Stimulated activated CD8-positive, alpha-beta memory T cell treated with anti-CD3 and anti-CD28 coated beads, Interleukin-12 subunit alpha, Interleukin-12 subunit beta, amount 100 ng/mL, for 1 hour (primary cell): ENCODE measurements at places on chromosomes 4 and X.

DNA sequence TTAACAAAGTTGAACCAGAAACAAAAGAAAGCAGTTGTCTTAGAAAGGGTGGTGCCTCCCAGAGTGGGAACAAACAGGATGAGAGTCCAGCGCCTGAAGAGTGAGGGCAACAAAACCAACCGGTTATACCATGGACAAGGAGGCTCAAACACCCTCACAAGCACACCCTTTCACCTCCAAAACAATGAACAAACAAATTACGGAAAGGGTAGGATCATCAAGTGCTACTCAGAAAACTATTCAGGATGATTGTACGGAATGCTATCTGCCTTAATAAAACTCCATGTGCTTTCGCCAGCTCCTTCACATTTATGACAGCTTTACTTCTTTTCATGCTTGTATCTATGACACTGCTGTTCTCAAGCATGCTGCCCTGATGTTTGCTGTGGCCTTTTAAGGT is 26.8 kb downstream of the SLC39A8 start:
- no peak for DNase-seq

DNA sequence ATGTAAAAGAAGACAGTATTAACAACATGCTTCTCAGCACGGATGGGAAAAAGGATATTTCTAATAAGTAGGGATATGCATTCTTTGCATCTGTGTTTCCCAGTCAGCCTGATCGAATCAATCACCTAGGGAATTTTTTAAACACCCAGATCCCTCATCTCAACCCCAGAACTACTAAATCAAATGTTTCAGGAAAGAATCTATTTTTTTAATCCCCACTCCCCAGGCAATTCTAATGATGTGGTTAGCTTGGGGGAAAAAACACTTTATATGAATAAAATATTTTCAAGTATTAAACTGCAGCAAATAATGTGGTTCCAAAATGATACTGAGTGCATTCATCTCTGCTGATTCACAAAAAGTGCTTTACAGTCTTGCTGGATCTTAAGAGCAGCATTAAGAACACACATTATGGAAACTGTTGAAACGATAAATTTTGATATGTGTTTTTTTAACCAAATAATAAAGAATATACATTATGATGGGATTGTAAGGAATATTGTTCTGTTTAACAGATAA is 68.7 kb upstream of the GUCY1A1 start:
- no peak for DNase-seq

DNA sequence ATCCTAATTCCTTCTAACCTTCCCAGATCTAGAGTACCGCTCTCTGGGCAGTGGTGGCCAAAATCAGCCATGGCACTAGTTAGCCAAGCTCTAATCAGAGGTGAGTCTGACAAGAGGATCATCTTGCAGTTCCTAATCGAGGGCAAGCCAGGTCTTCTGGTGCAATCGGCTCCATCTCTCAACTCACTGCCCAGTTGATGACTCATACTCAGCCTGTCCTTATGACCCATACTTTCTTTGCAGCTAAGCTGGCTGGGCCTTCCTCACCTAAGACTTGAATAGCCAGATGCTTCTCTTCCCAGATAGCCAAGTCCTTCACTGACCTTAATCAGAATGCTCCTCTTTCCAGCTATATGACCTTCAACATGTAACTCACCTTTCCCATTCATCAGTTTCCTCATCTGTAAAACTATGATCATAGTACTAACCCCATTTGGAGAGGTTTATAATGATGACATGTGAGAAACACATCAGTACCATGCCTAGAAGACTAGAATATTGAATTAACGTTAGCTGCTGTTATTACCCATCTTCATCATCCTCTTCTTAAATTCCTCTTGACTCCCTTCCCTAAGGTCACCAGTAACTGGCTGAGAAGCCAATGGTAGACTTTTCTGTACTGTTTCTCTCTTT is 57.1 kb downstream of the RELL1 start:
- no peak for DNase-seq

GRCh38 chrX:84186603-84187532 is 1.1 kb downstream of the RPS6KA6 start:
- no peak for DNase-seq

- DNase-seq, result no peak
Observed at GRCh38 chrX:1401611-1402430, 9.9 kb upstream of the SLC25A6 start.

- no peak for DNase-seq
Observed at GRCh38 chrX:51641421-51642021, 22.8 kb upstream of the CENPVL3 start.

DNA sequence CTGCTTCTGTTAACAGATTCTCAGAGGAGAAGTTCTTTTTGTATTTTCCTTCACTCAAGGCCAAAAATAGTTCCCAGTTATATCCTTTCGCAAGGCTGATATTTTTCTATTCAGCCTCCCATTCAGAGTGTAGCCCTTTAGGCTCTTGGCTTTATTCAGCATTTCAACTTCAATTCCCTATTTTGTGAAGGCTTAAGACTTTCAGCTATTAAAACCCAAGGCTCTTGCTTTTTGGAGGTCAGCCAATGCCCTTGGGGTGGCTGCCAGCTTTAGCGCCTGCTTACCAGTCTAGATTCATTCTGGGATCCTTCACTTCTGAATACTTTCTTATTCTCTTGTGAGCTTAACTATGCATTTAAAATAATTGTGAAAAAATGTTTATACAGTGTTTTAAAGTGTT is 57.3 kb upstream of the ADGRA3 start:
- DNase-seq, result no peak

DNA sequence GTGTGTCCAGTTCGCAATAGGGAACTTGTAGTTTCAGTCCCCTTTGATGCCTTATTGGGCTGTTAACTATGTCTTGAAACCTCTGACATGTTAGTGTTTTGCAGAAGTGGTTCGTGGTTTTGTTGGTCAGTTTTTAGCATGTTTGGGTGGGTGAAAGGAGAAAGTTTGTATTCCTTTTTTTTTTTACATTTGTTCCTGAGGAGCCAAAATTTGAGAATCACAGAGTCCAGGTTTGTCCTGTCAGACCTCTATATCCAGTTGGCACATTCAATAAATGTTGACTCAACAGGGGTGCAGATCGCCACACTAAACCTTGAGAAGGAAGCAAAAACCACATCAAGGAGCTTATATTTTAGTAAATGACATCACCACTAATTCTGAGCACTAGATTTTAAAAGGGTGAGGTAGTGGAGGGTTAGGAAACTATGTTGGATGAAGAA is 26.2 kb downstream of the DLG3 start:
- DNase-seq, result no peak

DNA sequence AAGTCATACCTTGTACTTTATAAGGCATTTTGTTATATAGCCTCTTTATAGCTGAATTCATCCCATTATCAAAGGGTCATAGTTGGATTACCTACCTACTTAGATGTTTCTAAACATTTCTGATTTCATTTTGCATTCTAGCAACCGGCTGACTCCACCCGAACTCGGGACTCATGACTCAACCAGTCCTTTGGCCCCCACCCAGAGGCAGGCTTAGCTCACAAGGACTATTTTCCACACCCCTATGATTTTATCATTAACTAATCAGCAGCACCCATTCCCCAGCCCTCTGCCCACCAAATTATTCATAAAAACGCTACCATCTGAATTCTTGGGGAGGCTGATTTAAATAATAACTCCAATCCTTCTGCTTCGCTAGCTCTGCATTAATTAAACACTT is 79.9 kb upstream of the EGFL6 start:
- DNase-seq, result no peak

- DNase-seq, result no peak
Observed at GRCh38 chr4:140082391-140082755, 71.6 kb downstream of the MAML3 start.

DNA sequence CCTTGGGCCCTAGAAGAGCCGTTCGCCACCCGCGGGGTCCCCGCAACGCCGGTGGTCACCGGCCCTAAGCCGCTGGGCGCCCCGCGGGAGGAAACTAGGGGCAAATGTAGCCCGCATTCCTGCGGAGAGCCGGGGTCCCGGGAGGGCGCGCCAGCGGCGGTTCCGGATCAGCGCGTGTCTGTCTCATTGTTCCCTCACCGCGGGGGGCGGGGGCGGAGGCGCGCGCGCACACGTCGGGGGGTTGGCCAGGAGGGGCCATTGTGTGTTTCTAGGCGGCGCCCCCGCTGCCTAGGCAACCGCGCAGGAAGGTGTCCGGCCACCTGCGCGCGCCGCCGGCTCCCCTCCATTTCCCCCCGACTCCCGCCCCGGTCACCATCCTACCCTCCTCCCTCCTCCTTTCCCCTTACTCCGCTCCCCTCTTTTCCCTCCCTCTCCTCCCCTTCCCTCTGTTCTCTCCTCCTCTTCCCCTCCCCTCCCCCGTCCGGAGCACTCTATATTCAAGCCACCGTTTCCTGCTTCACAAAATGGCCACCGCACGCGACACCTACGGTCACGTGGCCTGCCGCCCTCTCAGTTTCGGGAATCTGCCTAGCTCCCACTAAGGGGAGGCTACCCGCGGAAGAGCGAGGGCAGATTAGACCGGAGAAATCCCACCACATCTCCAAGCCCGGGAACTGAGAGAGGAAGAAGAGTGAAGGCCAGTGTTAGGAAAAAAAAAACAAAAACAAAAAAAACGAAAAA is 789 bp upstream of the DDX3X start:
- peak; percentile 72 for DNase-seq

DNA sequence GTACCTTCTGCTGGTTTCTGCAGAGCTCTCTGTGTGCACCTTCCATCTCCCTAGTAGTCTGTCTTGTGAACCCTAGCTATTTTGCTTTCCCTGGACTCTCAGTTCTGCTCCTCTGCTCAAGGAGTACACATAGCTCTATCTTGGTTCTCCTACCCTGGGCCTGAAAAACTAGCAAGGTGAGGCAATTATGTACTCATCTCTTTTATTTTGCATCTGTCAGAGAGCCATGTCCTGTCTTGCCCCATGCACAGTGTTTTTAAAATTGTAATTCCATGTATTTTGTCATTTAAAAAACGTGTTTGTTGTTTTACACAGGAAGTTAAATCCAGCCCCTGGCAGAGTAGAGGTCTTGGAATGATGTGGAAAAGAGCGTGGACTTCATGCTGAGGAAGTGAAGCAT is 684.9 kb upstream of the CPEB2 start:
- no peak for DNase-seq

GRCh38 chr4:16212138-16212782 is 14.0 kb downstream of the TAPT1 start:
- DNase-seq, result no peak

DNA sequence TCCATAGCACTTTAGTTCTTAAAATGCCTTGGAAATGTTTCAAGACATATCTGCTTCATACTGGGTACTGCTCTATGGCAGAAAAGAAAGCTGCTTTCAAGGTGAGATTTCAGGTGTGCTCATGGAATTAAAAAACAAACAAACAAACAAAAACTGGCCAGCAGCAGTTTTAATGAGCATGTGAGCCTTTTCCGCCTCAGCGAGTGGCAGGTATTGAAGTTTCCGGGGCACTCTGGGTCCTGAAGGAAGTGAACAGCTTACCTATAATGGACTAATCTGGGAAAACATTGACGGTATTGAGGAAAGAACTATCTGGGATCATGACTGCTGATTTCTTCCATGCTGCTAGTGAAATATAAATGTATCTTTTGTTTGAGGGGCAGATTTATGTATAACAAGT is 194.6 kb downstream of the MAML3 start:
- no peak for DNase-seq

DNA sequence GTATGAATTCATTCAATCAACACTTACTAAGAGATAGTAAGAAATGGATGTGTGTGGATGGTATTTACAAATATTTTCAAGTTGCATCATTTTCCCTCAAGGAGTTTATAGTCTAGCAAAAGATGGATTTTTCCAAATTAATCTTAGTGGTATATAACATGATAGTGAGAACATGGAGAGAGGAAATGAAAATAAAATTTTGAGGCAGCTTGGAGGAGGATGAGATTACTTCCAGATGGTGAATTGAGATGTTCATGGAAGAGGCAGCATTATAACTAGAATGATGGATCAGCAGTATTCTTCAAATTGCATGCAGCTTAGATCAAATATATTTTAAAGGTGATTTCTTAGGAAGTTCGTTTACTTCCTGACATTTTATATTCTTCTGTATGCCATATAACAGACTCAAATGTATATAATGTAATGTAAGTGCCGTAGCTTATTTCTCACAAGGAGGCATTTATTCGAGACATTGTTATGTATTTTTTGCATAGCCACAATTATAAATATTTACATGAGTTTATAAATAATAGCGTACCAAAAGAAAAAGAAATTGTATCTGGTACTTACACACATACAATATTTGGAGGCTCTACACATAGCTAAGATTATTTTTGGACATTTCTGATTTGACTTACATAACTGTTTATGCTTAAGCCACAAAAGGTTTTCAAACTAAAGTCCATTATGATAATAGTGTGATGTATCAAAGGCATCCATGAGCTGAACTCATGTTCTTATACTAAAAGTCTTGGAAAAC is 439.4 kb downstream of the SPRY1 start:
- DNase-seq, result no peak

- DNase-seq, result no peak
Observed at GRCh38 chrX:17174671-17175070, 200.3 kb upstream of the NHS start.

- no peak for DNase-seq
Observed at GRCh38 chrX:15293451-15293850, 22.0 kb downstream of the ASB11 start.

GRCh38 chrX:52585892-52586291 is 68.8 kb downstream of the SSX7 start:
- DNase-seq, result no peak

GRCh38 chrX:39809331-39809730 is 288.4 kb downstream of the BCOR start:
- DNase-seq, result no peak

DNA sequence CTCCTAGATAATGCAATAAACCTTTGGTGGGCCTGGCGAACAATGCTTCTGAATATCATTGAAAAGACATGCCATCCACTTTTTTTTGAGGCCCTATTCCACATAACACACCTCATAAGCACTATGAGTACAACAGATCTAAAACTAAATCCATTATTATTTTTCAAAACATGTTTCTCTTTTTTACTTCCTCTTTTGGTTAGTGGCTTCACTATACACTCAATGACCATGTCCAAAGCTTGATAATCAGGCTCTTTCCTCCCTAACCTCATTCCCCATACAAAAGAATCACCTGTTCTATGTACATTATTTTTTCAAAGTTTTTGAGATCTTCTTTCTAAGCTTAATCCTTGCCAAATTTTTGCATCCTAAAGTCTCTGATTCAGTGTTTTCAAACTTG is 20.4 kb upstream of the NPY2R start:
- no peak for DNase-seq

- no peak for DNase-seq
Observed at GRCh38 chr4:52037689-52038102, 403 bp downstream of the SGCB start.

DNA sequence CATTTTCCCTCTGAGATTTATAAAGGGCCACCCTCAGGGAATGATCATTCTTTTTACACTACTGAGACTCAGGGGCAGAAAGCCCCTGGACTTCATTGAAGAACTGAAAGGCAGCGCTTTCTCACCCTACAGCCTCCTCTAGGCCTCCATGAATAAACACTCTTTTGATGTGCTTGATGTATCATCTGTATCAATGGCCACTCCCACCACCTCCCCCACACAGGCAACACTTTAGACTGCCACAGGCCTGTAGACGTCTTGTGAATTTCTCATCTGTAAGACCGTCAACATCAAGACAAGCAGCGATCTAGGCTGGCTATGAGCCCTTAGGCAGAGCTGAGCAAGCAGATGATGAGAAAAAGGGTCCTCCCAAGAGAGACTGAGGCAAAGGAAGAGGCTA is 123.2 kb downstream of the HUWE1 start:
- DNase-seq, result no peak
